ENCODE measurements at places on chromosomes 5 and 9. TPM values are rescaled to one million over a fixed set of nuclear protein-coding genes. Genes with fewer than 3 reads are reported as not detected.
A peak's percentile ranks its signal among the peaks of the same experiment; 100 is the strongest.

The WDR38 gene
- total RNA-seq: not detected

- no peak for DNase-seq
Observed at GRCh38 chr5:169521366-169521983, 62.1 kb upstream of the SPDL1 start.

DNA sequence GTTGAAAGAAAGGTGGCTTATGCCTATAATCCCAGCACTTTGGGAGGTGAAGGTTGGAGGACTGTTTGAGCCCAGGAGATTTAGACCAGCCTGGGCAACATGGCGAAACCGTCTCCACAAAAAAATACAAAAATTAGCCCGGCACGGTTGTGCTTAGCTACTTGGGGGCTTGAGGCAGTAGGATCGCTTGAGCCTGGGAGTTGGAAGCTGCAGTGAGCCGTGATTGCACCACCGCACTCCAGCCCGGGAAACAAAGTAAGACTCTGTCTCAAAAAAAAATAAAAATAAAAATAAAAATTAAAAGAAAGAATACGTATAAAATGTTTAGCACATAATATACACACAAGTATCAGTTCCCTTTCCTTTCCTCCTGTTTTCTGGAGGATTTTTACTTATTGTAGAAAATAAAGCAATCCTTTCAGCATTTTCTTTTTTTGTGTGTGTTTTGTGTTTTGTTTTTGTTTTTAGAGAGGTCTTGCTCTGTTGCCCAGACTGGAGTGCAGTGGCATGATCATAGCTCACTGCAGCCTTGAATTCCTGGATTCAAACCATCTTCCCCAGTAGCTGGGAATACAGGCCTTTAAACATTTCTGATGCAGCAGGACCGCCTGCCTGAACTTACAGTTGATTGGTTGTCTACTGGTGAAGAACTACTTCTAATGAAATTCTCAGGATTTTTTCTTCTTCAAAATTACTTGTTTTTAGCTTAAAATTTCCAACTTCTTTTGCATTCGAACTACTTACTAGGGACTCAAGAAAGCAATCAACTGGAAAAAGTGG is 4.1 kb upstream of the GPR107 start:
- no peak for DNase-seq

DNA sequence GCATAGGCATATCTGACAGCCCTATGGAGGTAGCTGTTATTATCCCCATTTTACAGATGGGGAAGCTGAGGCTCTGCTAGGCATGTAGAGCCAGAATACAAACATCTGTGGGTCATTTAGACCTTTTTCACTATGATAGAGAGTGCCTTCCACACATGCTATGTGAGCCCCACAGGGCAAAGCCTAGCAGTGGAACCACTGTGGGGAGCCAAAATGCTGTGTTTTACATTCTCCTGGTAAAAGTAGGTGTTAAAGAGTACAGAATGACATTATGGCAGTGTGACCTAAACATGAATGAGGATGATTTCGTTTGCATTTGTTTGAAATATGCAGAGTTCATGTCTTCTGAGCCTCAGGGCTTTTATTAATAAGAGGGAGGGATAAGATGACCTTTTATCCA is 265.2 kb downstream of the MAST4 start:
- DNase-seq: no peak

GRCh38 chr9:950139-950538 is 26.3 kb upstream of the DMRT3 start:
- DNase-seq: no peak

The GPR150 gene
- 0.54 TPM for total RNA-seq

- no peak for DNase-seq
Observed at GRCh38 chr5:127924606-127925005, 159.0 kb upstream of the SLC12A2 start.

GRCh38 chr5:124655251-124655917 is 91.1 kb downstream of the ZNF608 start:
- DNase-seq: no peak

- no peak for DNase-seq
Observed at GRCh38 chr9:133991214-133991921, 756 bp downstream of the VAV2 start.

DNA sequence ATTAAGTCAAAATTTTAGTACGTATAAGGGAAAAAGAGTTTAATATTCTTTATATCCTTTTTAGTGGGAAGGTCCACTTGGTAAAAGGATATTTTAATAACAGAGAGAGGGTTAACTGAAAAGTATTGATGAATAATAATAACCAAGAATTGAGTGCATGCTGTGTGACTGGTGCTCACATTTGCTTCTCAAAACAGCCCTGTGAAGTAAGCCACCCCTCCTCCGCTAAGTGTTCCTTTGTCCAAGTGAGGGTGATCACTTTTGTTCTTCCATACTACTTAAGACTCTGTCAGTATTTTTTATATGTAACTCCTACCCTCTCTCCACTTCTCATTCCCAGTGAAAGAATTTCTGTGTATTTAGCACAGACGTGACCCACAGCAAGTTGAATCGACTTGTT is 51.5 kb downstream of the SLC44A1 start:
- DNase-seq: no peak

DNA sequence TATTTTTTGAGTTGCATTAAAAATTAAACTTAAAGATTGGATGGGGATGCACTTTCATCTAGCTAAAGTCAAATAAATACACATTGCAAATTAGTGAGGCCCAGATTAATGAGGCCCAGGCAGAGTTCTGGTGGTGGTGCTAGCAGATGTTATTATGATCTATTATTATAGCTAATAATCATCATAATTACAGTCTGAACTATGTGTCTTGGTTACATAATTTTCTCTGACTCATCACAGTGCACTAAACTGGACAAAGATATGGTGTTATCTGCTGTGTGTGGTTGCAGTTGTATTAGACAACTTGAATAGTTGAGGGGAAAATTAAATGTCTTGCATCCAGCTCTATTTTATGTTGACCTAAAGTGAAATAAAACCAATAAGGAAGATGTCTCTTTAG is 568.8 kb downstream of the TLR4 start:
- DNase-seq: no peak

GRCh38 chr5:115838885-115839518 is 2.4 kb downstream of the ATG12 start:
- peak; percentile 52 for DNase-seq

The C5orf52 gene
- not detected for total RNA-seq

DNA sequence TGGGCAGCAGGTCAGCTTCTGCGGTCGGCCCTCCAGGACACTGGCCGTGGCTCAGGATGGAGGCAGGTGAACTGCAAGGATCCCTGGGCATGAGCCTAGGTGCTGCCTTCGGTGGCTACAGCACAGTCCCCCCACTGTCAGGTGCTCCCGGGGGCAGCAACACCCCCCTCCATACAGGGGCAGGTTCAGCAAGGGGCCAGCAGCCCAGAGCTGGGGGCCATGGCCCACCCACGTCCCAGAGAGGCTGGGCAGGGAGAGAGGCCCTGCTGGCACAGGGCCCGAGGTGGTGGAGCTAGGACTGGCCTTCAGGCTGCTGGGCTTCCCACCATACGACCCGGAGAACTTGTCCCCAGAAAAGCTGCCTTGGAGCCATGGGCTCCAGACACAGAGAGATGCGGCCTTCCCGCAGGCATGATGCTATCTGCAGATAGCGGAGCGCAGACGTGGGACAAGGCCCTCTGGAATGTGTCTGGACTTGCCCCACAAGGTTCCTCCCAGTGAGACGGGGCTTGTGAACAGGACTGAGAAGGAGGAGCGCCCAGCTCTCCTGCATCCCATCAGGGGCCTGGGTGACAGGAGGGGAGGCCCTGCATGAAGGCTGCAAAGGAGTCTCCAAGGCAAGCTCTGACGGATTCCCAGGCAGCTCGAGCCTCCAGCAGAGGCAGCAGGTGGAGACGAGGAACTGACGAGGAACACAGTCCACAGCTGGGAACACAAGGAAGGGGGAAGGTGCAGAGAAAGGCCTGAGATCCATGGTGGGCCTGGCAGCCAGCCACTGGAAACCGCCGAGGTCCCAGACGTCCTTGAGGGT is 111.1 kb downstream of the VAV2 start:
- DNase-seq: no peak

- no peak for DNase-seq
Observed at GRCh38 chr5:56525113-56525512, 290.2 kb upstream of the MAP3K1 start.

The ORM2 gene
- total RNA-seq: not detected

GRCh38 chr5:67792891-67793290 is 422.7 kb upstream of the PIK3R1 start:
- no peak for DNase-seq

DNA sequence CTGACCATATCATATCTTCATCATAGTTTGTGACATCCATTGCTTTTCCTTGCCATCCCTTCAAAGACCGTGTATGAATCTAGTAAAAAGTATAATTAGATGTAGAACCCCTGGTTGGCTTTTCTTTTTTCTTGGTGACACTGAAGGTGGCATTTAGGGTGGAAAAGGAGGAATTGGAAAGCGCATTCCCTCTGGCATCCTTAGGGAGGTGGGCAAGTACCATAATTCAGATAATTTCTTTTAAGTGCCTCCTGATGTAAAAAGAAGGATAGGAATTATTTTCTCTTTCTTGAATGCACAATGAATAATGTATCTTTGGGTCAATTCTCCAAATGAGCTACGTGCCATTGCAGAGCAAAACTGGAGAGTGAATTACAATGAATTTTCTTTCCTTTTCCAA is 73.2 kb upstream of the SMARCA2 start:
- DNase-seq: no peak
